ENCODE measurements at places on chromosomes 2 and 18. TPM values are rescaled to one million over a fixed set of nuclear protein-coding genes. Genes with fewer than 3 reads are reported as not detected.

GRCh38 chr18:68784071-68784470 lies 13.8 kb upstream of the CCDC102B start:
- no peak for DNase-seq

DNA sequence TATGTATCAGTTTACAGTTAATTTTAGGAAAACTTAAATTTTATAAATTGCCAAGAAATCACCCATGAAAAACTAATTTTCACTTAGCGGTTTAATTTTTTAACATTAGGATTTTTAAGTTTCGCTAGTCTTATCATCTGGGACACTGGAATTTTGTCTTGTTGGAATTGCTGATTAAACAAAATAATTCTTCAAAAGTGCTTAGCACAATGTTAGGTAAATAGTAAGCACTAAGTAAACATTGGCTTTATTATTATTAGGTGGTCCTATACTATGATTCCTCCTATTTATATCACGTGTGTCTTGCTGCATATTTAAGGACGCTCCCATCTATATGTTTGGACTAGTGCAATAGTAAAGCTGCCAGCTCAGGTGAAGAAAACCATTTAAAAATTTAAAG lies 54.6 kb upstream of the MAP4K3 start:
- no peak for DNase-seq

NDC80 gene
- total RNA-seq: 43.0 TPM

DNA sequence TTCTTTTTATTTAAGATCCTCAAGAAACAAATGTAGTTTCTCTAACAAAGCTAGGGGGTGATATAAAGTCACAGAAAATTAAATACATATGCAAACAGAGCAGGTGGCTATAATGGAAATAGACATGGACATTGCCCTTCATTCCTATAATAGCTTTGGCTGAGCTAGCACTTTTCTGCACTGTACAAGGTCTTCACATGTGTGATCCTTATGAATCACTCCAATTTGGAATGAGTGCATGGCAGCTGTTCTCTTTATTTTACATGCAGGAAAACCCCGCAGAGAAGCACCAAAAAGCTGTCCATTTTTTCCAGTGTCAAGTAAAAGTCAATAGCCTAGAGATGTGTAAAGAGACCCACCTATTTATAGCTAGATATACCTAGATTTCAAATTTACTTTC lies 747.4 kb upstream of the SLC8A1 start:
- no peak for DNase-seq

DNA sequence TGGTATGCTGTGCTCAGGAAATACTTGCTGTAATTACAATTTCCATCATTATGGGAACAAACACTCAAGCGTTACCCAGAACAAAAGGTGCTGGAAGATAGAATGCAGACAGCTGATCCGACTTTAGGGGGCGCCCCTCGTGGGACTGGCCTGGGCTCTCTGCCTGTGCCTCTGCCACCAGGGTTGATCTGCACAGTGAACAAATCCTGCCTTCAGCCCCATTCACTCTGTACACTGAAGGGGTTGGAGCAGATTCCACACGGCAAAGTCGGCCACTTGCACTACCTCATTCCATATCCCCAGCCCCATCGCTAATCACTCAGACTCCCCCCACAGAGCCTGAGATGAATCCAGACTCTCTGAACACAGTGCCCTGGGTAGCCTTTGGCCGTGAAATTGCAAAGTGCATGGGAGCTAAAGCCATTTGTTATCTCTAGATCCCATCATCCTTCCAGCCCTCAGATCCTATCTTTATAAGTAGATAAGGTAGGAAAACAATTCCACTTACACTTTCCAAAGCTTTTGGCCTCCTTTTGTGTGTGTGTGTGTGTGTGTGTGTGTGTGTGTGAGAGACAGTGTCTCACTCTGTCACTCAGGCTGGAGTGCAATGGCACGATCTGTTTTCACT lies 69.3 kb downstream of the INPP5D start:
- DNase-seq: no peak

- no peak for DNase-seq
These were observed 24.6 kb upstream of the ACVR1 start for GRCh38 chr2:157900684-157901083.

POTEF gene
- total RNA-seq: 1.9 TPM

GPBAR1 gene
- total RNA-seq: 0.37 TPM

DNA sequence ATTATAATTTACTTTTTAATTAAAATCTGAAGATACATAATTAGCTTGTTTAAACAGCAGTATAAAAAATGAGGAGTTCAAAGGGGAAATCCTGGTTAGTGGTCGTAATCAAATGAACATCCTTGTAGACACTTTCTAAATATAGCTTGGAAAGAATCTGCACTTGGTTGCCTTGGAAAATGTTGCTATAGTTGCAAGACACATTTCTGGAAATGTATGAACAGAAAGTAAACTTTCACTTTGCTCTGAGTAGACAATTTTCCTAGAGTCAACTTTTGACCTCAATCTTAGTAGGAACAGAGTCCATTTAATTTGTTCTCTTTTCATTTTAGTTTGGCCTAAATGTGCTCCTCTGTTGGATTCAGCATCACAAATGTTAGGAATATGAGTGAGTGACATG lies 38.3 kb downstream of the GCA start:
- peak; percentile 11 for DNase-seq

- no peak for DNase-seq
These were observed 883 bp downstream of the SMCHD1 start for GRCh38 chr18:2656237-2656980.

SAG gene
- not detected for total RNA-seq

IL1RL1 gene
- not detected for total RNA-seq

ZNF804A gene
- 6.0 TPM for total RNA-seq

SFXN5 gene
- total RNA-seq: 11.1 TPM

RMC1 gene
- 32.1 TPM for total RNA-seq

DNA sequence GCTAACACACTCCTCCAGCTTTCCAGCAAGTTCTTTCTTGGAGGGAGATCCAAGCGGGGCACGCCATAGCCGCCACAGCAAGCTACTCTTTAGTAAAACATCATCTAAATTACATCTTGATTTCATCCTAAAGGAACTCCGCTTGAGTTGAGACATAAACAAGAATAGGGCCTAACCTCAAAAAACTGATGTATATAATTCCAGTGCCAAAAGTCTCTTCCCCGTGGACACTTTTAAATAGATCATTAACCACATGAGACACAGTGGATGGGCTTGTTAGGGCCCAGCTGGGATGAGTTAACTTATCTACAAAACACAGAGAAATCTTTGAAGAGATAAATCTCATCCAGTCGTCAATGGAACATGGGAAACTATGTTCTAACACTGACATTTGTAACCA lies 20.8 kb upstream of the MLPH start:
- no peak for DNase-seq

- DNase-seq: no peak
These were observed 7.3 kb upstream of the AMMECR1L start for GRCh38 chr2:127893033-127893432.

DNA sequence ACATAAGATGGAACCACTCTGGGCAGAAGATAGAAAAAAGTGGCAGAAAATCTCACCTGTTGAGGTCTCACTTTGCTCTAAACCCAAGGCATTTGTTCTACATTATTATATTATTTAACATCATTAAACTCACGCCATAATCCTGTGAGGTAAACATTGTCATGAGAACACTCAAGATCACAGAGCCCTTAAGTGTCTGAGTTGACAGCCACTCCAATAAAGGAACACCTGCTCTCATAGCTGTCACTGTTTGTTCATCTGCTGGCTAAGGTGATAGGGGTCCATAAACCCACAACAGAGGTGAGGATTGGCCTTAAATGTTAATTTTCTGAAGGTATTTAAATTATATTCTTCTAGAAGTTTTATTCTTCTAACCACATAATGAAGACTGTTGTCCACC lies 439.7 kb downstream of the RIT2 start:
- no peak for DNase-seq

Measured in H4 (cell line).